Urothelium cell line (cell line): ENCODE measurements at places on chromosomes 2 and 18.

DNA sequence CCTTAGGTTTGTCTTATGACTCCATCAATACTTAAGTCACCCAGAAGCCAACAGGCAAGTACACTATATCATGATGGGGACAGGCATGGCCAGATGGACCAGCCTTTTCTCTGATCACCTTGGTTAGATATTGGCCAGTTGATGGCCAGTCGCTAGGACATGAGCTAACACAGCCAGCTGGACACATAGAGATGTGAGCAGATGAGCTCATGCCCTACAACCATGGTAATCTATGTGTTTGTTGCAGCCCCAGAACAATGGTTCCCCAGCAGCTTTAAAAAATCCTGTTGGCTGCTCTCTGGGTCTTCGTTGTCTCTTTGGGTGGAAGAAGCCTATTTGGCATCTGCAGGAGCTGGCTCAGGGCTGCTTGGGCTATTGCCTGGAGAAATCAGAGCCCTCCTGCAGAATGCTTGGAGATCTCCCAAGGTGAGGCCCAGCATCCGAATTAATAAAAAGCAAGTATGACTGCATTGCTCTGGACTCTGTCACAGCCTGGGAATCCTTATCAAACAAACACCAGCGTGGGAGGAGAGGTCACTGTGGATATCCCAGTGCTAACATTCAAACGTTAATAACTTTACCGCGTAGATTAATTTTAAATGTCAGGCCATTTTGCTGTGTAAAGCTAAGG lies 62.3 kb upstream of the KLHL29 start:
- DNase-seq: no peak

DNA sequence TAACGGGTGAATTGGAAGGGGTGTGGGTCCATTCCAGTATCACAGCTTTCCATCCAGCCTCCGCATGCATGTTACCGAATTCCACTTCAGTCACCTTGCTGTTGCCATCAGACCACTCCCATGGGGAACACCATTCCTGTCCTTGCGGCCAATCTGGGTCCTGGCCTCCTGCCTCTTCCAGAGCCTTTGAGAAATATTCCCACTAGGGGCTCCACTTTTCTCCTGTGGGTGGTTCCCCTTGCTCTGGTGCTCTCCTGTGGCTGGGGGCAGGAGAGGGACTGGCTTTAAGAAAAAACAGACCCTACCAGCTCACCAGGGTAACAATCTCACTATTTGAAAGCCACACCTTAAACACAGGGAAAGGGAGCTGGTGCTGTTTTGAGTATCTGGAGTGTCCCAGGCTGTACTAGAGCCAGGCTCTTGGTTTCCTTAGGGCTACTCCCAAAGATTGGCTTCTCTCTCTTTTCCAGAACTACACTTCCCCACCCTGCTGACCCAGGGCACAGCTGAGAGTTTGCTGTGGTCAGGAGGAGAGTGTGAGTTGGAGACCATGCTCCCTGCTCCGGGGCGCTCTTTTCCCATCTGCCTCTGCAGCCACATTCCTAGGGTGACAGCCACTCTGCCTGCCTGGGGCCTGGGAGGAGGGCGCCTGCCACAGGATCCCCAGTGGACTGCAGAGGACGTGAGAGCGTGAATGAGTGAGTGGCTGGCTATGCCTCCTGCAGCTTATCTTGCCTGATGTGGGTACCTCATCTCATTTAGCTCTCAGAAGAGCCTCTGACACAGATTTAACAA lies 460.8 kb upstream of the HS6ST1 start:
- no peak for DNase-seq

- no peak for DNase-seq
These were observed 120.7 kb upstream of the AGAP1 start for GRCh38 chr2:235373171-235373570.

- no peak for DNase-seq
These were observed 69.3 kb downstream of the INPP5D start for GRCh38 chr2:233129351-233129978.

DNA sequence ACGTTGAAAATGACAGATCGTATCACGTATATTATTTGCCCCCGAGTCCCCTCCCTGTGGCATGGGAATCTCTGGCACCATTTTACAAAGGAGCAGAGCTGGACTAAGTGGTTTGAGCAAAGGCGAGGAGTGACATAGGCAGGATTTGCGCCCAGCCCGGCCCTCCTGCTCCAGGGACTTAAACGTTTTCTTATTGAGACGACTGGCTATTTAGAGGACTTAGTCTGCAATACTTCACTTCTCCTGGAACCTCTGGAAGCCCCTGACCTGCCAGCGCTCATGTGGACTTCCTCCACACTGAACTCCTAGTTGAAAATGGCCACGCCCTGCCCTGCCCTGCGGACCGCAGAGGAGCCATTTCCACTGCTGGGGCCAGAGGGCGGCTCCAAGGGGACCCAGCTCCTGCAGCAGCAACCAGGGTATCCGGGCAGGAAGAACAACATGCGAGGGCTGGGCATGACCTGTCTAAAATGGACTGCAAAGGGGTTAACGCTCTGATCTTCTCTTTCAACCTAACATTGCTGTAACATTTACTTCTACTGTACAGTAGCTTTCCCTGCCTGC lies 690.7 kb downstream of the LRP1B start:
- DNase-seq: no peak

GRCh38 chr2:73070643-73071359 lies 711 bp downstream of the SFXN5 start:
- DNase-seq: peak; percentile 62

DNA sequence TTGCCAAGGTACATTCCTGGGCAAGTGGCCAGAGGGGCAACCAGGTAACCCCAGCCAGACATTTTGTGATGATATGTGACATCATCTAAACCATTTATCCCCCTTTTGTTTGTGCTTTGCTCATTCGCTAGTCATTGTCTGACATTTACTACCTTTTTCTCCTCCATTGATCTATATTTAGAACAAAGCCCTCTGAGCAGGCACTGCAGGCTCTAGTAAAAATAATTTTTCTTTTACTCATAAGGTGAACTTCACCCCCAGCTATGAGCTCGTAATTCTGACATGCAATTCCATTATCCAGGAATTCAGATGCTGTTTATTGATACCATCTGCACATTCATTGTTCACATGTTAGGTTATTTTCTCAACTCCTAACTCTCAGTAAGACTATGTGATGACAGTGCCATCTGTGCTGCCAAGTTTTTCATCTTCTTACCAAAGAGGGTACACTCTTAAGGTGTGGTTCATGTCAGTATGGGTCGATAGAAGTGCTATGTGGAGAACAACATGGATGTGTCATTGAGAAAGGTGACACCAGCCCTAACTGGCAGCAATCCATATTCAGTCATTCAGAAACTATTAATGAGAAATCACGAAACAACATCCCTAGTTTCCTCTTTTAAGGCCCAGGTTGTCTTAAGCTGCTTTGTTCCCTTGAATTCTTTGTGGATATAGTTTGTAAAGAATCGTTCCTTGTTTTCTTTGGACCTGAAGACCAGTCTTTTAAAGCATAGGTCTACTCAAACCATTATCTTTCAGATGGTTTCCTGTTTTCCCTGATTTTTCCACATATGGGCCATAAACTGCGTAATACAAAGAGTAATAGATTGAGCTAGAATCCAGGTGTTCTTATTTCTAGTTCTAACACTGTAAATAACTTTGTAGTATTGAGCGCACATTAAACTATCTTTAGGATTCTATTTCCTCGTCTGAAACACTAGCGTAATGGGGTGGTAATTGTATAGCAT lies 978.1 kb upstream of the CDH2 start:
- DNase-seq: peak; percentile 40

- no peak for DNase-seq
These were observed 229.8 kb downstream of the PIK3C3 start for GRCh38 chr18:42184685-42185477.

DNA sequence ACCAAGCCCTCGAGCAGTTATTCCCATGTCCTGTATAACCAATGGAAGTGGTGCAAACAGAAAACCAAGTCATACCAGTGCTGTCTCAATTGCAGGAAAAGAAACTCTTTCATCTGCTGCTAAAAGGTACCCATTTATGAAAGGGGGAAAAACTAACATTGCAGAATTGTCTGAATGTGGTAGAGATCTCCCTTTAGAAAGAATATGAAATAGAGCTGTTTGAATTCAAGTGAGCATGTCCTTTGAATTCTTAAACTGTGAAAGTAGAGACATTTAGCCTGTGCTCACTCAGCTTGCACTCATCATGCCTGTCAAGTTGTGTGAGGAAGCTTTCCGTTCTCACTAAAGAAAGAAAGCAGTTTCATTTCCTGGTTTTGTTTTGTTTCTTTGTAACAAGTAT lies 87.4 kb downstream of the EML4 start:
- no peak for DNase-seq

GRCh38 chr2:175002547-175003274 lies 2.5 kb downstream of the CHN1 start:
- DNase-seq: no peak

DNA sequence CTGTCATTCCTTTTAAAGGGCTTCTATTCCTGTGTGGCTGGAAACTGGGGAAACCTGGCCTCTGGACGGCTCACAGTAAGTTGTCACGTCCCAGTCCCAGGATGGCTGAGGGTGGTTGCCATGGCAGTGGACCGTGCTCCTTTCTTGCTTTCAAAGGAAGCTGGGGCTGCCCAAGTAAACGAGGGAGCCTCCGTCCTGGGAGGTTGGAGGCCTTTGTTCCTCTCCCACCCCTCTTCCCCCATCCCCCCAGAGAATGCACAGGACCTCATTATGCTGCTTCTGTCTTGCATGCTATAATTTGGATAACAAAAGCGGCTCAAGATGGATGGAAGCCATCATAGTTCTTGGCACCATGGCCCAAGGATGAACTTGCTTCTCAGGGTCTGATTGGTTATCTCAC lies 325.5 kb upstream of the HS6ST1 start:
- DNase-seq: no peak

DNA sequence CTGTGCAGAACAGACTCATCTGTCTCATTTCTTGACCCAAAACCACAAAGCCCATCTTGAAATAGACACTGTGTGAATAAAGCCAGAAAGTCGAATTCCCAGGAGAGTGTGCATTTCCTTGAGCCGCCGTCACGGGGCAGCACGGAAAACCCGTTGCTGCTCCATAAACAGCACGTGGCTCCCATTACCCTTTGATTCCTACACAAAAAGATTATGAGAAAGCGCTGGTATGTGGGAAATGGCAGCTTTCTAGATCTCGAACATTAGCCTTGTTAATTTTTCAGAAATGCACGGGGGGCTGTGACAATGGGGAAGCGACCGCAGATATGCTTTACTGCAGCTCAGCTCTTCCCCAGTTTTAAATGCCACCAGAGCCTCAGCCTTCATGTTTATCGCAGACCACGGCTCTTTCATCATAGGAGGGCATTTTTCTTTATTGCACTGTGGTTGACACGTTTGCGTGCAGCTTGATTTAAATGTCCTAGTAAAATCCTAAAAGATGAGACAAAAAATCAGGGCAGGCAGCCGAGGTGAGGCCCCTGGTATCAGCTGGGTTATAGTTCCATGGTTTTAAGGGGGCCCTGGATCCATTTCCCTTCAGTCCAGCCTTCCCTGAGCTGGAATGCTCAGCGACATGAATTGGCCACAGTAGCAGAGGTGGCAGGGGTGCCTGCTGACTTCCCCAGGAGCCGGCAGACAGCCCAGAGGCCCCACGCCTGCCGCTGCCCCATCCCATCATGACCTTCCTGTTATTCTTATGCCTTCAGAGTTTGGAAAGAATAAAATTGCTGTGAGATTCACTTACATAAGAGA lies 249.3 kb downstream of the NDUFA10 start:
- no peak for DNase-seq

DNA sequence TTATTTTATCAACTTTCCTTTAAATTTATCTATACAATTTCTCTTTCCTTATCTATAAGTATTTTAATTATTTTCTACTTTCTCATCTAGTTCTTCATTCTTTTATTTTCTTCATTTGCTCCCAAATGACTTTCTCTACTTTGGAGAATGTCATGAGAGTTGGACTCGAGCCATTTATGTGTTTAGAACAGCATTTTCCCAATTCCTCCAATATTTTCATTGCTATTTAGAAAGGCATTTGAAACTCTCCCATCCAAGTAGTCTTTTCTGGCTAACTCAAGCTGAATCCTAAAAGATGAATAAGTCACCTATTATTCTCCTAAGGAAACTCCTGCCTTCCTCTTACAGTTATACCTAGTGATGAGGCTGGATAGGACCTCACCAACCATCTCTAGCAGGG lies 15.8 kb upstream of the FEZ2 start:
- no peak for DNase-seq

GRCh38 chr2:28681606-28682005 lies 70.0 kb upstream of the PPP1CB start:
- DNase-seq: no peak

GRCh38 chr2:70851704-70852103 lies 16.1 kb upstream of the CD207 start:
- DNase-seq: no peak

- no peak for DNase-seq
These were observed 681 bp upstream of the NRP2 start for GRCh38 chr2:205681401-205682238.

GRCh38 chr18:34115409-34116081 lies 109.2 kb downstream of the NOL4 start:
- no peak for DNase-seq

GRCh38 chr2:99776206-99776905 lies 286.5 kb upstream of the REV1 start:
- DNase-seq: no peak

- DNase-seq: peak; percentile 72
These were observed 156.1 kb upstream of the ID2 start for GRCh38 chr2:8525582-8526402.

DNA sequence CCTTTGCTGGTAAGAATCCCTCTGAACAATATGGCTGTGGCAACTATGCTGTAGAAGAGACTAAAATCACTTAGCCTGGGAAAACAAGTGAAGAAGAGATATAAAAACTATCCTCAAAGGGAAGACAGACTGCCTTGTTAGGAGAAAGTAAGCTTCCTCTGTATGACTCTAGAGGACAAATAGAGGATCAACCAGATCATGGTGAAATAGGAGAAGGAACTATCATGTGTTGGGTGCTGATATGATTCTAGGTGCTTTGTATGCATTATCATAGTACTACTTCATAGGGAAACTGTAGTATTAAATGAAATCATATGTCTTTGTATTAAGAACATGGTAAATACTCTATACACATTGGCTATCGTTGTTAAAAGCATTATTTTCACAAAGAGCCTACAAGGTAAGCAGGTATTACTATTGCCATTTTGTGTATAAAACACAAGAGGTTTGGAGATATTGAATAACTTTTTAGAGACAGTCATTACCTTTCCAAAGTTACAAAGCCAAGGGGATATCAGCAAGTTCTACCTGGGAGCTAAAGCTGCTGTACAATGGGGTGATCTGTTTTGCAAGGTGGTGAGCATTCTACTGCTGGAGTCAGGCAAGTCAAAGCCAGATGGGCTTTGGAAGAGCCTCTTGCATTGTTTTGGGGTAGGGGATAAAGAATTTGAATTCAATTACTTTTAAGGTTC lies 402.6 kb downstream of the ALK start:
- DNase-seq: no peak

- DNase-seq: peak; percentile 1
These were observed 552.4 kb upstream of the CDH2 start for GRCh38 chr18:28729321-28729720.

- DNase-seq: peak; percentile 36
These were observed 65.4 kb downstream of the LRRFIP1 start for GRCh38 chr2:237692601-237693290.
